ENCODE measurements at places on chromosomes 3 and 15.

DNA sequence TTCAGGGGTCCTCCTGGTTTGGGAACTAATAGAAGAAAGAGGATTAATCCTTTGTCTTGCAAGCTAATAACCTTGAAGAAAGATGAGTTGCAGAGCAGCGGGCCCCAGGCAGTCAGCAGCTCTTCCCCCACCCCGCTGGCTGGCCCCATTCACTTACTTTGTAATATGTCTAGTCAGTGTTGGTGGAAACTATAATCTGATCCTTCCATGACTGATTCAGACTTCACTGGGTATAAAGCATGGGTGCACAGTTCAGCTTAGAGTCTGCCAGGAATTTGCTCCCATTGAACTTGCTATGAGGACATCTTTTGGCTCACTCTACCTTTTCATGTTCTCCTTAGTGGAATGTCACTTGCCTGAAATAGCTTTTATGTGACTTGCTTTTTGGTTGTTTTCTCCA is 117.7 kb downstream of the CCNL1 start:
- DNase-seq = no peak

DNA sequence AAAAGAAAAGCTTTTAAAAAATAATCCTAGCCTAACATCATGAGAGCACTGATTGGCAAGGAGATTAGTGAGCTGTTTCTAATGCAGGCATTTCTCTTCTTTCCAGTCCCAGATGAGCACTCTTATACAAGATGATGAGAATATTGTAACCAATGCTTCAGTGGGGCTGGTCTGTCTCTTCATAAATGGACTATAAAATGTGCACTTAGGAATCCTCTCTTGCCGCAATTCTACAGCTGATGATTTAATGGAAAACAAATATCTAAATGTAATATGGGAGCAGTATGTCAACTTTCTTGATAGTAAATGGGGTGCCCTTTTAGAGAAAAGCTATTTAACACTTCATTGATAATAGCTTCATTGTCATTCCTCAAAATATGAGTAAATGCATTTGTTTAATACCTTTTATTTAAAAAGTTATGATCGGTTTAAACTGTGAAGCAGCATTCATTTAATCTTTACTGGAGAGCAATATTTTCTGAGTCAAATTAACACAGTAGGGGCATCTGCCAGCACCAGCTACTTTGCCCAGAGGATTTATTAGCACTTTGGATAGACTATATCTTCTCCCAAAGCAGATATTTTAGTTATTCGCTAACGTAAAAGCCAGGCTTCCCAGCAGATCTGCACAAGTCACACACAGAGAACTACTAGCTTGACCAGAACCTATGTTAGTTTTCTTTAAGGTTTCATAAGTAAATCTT is 985.9 kb downstream of the DIPK2A start:
- no peak for DNase-seq

- DNase-seq = no peak
Measured at GRCh38 chr3:112671930-112672715, 31.2 kb upstream of the CCDC80 start.

GRCh38 chr3:71456826-71457225 is 126.7 kb downstream of the FOXP1 start:
- no peak for DNase-seq

- no peak for DNase-seq
Measured at GRCh38 chr3:61701011-61701410, 139.6 kb downstream of the PTPRG start.

DNA sequence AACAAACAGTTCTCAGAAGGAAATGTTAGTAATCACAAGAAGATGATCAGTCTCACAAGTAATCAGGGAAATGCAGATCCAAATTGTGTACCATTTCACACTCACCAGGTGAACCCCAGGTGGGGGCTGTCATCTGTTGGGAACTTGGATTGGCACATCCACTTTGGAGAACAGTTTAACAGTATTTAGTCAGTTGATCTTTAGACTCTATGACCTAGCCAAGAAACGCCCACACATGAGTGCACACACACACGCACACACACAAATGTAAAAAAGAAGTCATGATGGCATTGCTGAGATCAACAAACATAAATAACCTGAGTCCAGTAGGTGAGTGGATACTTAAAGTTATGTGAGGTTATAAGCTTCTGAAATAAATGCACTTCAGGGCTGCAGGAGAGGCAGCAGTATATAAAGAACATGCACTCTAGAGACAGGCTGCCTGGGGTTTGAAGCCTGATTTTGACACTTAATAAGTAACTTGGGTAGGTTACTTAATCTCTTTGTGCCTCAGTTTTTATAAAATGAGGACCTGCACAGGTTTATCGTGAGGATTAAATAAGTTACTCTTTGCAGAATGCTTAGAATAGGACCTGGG is 17.7 kb downstream of the ACVR2B start:
- no peak for DNase-seq

GRCh38 chr3:129304146-129304961 is 25.7 kb downstream of the HMCES start:
- no peak for DNase-seq

GRCh38 chr3:98038286-98038685 is 3.2 kb upstream of the GABRR3 start:
- no peak for DNase-seq

DNA sequence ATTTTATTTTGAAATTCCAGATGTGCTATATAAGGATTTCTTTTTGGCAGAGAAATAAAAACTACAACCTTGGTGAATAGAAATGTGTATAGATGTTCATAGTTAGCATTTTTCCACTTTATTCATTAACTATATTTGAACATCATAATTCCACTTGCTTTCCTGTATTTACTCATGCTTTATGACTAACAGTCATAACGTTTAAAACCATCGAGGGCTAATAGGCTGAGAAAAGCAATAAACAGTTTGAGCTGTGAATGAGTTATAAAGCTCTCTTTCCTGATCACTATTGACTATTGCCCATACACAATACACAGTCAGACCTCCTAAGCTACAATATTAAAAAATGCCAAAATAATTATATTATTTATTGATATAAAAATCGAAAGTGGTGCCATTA is 502.1 kb upstream of the RASGRP1 start:
- no peak for DNase-seq

DNA sequence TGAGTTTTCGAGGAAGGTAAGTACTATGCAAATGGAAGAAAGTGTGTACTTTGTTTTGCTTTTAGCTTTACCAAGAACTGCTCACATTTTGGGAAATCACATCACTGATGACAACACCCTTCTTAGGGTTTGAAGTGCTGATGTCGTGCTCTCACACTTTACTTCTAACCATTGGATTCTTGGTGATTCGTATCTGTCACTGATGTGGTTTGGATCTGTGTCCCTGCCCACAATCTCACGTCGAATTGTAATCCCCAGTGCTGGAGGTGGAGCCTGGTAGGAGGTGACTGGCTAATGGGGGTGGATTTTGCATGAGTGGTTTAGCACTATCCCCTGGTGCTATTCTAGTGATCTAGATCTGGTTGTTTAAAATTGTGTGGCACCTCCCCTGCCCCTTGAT is 75.4 kb upstream of the RGMA start:
- DNase-seq = no peak

GRCh38 chr3:25460751-25461150 is 32.7 kb downstream of the RARB start:
- no peak for DNase-seq

DNA sequence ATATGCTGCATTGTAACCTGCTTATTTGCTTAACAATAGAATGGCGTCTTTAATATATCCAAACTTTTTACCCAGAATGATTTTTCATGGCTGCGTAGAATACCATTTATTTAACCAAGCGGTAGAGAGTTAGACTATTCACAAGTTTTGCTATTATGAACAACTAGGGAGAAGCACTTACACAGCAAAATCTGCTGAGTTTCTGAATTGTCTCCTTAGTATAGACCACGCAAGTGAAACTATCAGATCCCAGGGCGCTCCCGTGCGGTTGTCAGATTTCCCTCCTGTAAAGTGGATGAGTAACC is 12.6 kb upstream of the ADPGK start:
- no peak for DNase-seq
